Epithelial cell of alveolus of lung (primary cell): ENCODE measurements at places on chromosomes 5 and 9. TPM values are rescaled to one million over a fixed set of nuclear protein-coding genes. Genes with fewer than 3 reads are reported as not detected.

Gene SAXO1
- total RNA-seq = not detected in 2 replicates

Gene RNF183
- total RNA-seq = not detected in 2 replicates

Gene HMMR
- total RNA-seq = 15.6 and 29.5 TPM in 2 replicates

Gene MAST4
- total RNA-seq = 8.3 and 9.2 TPM in 2 replicates

Gene GCNT4
- total RNA-seq = 0.32 and 0.65 TPM in 2 replicates

Gene GRXCR2
- not detected in 2 replicates for total RNA-seq

Gene SOWAHA
- total RNA-seq = 0.16 TPM in 1 of 2 replicates, not detected in the other

Gene CD274
- total RNA-seq = 2.5 and 3.7 TPM in 2 replicates

Gene PCDHA11
- total RNA-seq = not detected in 2 replicates

Gene TOR2A
- total RNA-seq = 14.0 and 18.3 TPM in 2 replicates

Gene WDR38
- not detected in 2 replicates for total RNA-seq

Gene PIP5KL1
- 1.9 and 3.7 TPM in 2 replicates for total RNA-seq

Gene ZNF454
- total RNA-seq = 1.2 and 6.2 TPM in 2 replicates

Gene SPINK5
- not detected in 2 replicates for total RNA-seq

Gene PALM2AKAP2
- 11.9 and 16.3 TPM in 2 replicates for total RNA-seq

Gene KCNIP1
- not detected in 2 replicates for total RNA-seq

Gene BARHL1
- total RNA-seq = not detected in 2 replicates

Gene MPDZ
- total RNA-seq = 19.1 and 19.8 TPM in 2 replicates

Gene TSLP
- 0.80 and 5.8 TPM in 2 replicates for total RNA-seq

Gene CENPH
- 19.5 and 32.6 TPM in 2 replicates for total RNA-seq

Gene PAEP
- 0.65 TPM in 1 of 2 replicates, not detected in the other for total RNA-seq

Gene LCN1
- total RNA-seq = not detected in 2 replicates

Gene SPATA31E1
- not detected in 2 replicates for total RNA-seq

Gene ADAMTSL2
- total RNA-seq = 0.26 and 2.4 TPM in 2 replicates

Gene MYORG
- 1.3 and 2.1 TPM in 2 replicates for total RNA-seq

Gene C5orf47
- total RNA-seq = not detected in 2 replicates

Gene CCL27
- 0.39 TPM in 1 of 2 replicates, not detected in the other for total RNA-seq

Gene SNCB
- total RNA-seq = not detected in 2 replicates

Gene APBA1
- 1.1 and 6.7 TPM in 2 replicates for total RNA-seq

Gene PCDHA9
- total RNA-seq = under 0.01 TPM in 1 of 2 replicates, not detected in the other

Gene EXD3
- 4.8 and 9.7 TPM in 2 replicates for total RNA-seq

Gene IL5
- total RNA-seq = not detected in 2 replicates

Gene ADAMTS19
- 0.39 TPM in 1 of 2 replicates, not detected in the other for total RNA-seq

Gene PRR16
- 12.0 and 76.2 TPM in 2 replicates for total RNA-seq

Gene PLPP7
- 4.5 and 5.1 TPM in 2 replicates for total RNA-seq

Gene SHB
- 12.3 and 16.5 TPM in 2 replicates for total RNA-seq

Gene CIZ1
- total RNA-seq = 37.4 and 61.9 TPM in 2 replicates

Gene ZBED3
- 0.65 and 1.7 TPM in 2 replicates for total RNA-seq

Gene PCDHA7
- under 0.01 TPM in 1 of 2 replicates, not detected in the other for total RNA-seq

Gene NDFIP1
- 53.7 and 62.3 TPM in 2 replicates for total RNA-seq

Gene EQTN
- not detected in 2 replicates for total RNA-seq

Gene SLC2A8
- 6.5 and 16.0 TPM in 2 replicates for total RNA-seq

Gene TBCA
- total RNA-seq = 196 and 197 TPM in 2 replicates

Gene RORB
- total RNA-seq = 0.13 and 3.1 TPM in 2 replicates

Gene CDH6
- 3.4 and 12.3 TPM in 2 replicates for total RNA-seq

Gene SH3TC2
- total RNA-seq = 0.48 and 0.52 TPM in 2 replicates

Gene STOML2
- total RNA-seq = 168 and 195 TPM in 2 replicates

Gene PTPDC1
- 6.3 and 7.0 TPM in 2 replicates for total RNA-seq

Gene ANXA2R
- total RNA-seq = 1.4 and 4.4 TPM in 2 replicates

Gene FOXI1
- not detected in 2 replicates for total RNA-seq

Gene FAM221B
- not detected in 2 replicates for total RNA-seq

Gene CDC26
- 29.9 and 30.5 TPM in 2 replicates for total RNA-seq

Gene PCDHB13
- 0.26 and 1.0 TPM in 2 replicates for total RNA-seq

Gene SLC6A19
- total RNA-seq = not detected in 2 replicates

Gene ARID3C
- 0.13 TPM in 1 of 2 replicates, not detected in the other for total RNA-seq
